ENCODE measurements at places on chromosomes 5 and 9.

DNA sequence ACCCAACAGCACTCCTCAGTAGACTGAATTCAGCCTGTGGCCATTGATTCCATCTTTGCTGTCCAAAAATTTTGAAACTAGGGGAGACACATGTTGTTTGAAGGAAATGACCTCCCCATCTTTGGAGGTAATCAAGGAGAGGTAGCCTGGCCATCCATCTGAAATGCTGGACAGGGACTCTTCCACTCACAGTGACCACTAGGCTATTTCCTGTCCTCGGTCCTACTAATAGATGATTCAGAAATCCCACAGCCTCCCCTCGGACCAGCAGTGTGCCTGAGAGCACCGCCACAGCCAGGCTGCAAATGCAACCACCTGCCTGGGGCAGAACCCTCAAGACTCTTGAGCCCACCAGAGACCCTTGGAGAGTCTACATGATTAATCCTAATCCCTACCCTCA, 12.5 kb downstream of the HRH2 start:
- no peak for DNase-seq

DNA sequence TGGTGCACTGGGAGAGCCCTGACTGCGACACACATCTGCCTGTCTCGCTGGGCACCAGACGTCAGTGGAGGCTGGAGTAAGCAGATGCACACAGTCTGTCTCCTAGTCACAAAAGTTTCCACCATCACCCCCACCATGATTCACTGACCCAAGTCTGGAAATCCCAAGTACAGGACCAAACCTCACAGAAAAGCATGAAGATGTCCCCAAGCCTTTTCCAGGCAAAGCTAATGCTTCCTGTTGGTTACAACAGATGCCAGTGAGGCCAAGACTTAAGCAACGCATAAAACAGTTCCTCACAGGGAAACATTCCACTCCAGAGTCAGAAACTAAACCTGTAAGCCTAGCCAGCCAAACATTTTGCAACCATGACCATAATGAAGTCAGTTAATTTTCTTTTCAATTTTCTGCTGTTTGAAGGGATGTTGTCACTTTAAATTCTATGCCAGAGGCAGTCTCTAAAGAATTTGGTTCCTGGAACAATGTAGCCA, 259.3 kb upstream of the SLC30A5 start:
- no peak for DNase-seq

GRCh38 chr5:78659714-78660113, 11.1 kb upstream of the LHFPL2 start:
- no peak for DNase-seq

- DNase-seq, result no peak
Measured at GRCh38 chr9:86507212-86507630, 153.0 kb upstream of the TUT7 start.

DNA sequence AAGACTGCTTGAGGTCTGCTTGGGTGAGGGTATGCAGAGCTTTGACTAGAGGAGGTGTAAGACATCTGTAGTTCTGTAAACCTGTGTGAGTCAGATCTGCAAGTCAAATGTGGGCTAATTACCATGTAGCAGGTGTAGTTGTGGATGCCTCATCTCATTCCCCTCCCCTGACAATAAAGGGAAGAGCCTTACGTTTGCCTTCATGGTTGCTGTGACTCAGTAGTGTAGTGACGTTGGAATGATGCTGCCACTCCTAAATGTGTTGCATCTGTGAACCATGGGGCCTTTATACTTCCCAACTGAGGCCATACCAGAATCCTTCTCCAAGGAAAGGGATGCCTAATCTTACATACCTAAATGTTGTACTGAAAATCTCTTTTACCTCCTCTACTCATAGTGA, 26.0 kb downstream of the PRDM6 start:
- DNase-seq, result no peak

DNA sequence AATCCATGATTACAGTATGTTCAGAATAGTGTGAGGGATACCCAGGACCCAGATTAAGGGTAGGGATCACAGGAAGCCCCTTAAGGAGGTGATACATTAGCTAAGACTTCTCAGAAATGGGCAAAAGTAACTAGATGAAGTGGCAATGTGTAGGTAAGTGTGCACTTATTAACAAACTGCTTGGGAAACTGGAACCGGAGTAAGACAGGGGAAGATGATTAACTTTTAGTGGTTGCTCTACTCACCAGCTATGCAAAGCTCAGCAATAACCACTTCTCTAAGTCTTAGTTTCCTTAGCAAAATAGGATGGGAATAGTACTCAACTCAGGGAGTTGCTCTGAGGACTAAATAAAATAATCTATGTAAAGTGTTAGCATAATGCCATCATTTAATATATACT, 182.2 kb downstream of the MCTP1 start:
- DNase-seq, result no peak

- DNase-seq, result no peak
Measured at GRCh38 chr9:70557661-70558369, 143.4 kb upstream of the KLF9 start.

- DNase-seq, result no peak
Measured at GRCh38 chr9:89149726-89150125, 28.9 kb downstream of the SHC3 start.

DNA sequence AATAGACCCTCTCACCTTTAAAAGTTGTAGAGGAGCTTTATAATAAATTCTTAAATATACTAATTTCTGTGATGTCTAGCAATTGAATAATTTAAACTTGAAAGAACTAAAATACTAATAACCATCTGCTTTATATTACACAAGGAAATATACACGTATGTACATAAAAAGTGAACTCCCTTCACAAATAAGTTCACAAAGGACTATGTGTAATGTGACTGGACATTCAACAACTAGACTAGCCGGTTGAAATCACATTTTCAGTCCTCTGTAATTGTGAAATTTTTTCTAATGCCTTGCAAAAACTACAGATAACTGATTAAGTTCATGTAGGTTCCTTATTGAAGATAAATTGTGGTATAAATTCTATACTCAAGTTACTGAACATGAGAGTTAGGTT, 11.6 kb downstream of the NSA2 start:
- DNase-seq, result no peak

DNA sequence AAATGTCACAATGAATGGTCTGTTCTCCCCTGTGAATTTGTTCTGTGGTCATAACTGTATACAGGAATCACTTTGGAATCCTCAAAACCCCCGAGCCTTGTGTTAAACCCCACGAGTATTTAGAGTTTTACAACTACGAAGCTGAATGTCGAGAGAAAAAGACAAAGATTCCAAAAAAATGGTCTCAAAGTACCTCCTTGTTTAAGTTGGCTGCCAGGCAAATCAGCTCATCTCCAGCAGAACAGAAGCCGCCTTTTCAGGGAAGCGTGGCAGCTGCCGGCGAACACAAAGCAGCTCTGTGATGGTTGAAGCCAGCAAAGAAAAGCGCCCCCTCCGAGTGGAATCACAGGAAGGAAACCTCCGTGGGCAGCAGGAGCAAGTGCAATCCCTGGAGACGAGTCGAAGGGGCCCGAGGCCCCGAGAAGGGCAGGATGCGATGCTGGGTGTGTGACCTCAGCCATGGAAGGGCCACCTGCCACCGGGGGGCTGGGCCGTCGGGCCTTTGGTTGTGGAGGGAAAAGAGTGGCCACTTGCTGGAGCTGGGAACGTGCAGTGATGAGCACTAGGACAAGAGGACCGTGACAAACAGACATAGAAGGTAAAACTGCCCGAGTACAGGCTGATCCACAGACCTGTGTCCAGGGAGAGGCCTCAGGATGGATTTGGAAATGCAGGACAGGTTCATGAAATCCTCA, 706.4 kb downstream of the SEMA5A start:
- DNase-seq, result no peak

DNA sequence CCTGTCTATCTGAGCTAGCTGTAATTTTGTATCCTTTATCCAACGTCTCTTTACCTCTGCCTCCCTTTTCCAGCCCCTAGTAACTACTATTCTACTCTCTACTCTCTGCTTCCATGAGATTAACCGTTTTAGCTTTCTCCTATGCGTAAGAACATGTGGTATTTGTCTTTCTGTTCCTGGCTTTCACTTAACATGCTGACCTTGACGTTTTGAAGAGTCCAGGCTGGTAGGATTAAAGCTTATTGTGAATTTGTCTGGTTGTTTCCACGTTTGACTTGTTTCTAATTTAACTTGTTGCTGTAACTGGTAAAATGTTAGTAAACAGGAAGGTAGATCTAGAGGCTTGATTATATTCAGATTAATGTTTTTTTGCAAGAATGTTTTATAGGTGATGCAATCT, 385.3 kb downstream of the PSAT1 start:
- no peak for DNase-seq

GRCh38 chr5:4145511-4145910, 549.9 kb downstream of the IRX1 start:
- no peak for DNase-seq

GRCh38 chr5:98453296-98453695, 320.2 kb upstream of the RGMB start:
- DNase-seq, result no peak

DNA sequence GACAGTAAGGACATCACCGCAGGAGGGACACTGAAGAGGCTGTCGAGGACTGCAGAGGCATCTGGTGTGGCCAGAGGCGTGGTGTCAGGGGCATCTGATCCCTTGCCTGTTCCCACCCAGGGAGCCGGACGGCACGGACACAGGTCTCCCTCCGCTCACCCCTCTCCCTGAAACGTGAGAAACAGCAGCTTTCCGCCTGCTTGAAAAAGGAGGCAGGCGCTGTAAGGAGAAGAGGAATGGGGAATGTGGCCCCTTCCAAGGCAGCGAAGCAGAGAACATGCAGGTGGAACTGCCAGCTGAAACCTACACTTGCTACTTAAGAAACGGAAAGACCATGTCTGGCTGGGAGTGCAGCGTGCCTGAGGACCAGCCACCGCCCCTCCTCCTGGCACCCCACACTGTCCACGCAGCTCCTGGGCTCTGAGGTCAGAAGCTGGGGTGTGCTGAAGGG, 176.2 kb downstream of the GAPVD1 start:
- DNase-seq, result peak; percentile 60
